Fibroblast of skin of left quadriceps (primary cell): ENCODE measurements at places on chromosomes 1 and 21.
A peak's percentile ranks its signal among the peaks of the same experiment; 100 is the strongest.

- DNase-seq: no peak
Observed at GRCh38 chr1:116950517-116951199, 40.9 kb downstream of the PTGFRN start.

GRCh38 chr1:86956221-86956620, 41.8 kb downstream of the HS2ST1 start:
- no peak for DNase-seq

DNA sequence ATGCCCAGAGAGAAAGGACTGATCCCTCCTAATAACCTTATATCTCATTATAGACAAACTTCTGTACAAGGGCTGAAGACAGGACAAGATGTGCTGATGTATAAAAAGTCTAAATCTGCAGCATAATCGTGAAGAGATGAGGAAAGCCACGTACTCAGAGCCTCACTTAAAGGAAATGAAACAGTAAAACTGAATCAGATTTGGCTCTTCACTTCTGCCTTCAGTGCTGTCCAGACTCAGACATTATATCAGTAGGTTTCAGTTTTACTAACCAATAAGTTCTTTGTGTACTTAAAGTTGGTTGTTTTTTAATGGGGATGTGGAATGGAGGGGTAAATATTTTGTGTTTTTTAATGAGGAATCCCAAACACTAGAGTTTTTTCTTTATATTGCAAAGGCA, 45.3 kb upstream of the RGS1 start:
- no peak for DNase-seq

DNA sequence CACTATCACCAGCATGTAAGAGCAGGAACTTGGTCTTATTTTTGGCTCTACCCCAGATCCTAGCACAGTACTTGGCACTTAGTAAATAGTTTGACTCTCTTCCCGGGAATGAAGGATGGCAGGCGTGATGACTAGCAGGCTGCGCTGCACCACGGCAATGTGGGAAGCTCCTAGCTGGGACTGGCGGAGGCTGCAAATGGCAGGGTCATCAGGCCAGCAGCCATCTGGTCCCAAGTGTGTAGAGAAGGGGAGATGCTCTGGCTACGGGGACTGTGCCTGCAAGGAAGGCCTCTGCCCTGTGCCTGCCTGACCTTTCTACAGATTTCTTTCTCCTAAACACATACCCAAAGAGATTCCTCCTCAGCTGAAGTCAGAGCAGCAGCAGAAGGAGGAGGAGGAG, 95.0 kb downstream of the KCND3 start:
- DNase-seq: no peak

DNA sequence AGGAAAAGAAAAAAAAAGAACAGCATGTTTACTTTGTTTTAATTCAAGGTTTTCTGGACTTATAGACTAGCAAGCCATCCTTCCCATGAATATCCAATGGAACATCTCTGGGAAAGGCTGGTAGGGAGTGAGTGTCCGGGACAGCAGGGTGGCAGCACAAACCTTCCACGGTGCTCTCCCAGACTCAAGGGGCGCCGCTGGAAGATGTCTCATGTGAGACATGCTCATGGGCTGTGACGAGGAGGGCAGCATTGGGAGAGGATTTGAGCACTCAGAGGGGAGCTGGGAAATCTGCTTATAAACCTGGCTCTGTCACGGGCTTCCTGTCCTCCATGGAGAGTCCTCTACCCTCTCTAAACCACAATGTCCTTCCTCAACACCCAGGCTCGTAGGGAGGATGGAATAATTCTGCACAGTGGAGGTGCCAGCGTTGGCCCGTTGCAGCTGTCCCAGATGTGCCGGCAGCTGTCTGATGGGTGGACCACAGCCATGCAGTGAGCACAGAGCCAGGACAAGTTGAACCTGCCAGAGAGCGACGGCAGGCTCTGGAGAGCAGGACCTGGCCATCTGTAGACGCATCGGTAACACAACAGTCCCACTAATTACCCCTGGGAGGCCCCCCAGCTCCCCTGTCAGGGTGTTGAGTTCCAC, 100.1 kb upstream of the IGSF21 start:
- no peak for DNase-seq

- peak; percentile 15 for DNase-seq
Observed at GRCh38 chr1:33641104-33641830, 168.8 kb downstream of the ZSCAN20 start.

DNA sequence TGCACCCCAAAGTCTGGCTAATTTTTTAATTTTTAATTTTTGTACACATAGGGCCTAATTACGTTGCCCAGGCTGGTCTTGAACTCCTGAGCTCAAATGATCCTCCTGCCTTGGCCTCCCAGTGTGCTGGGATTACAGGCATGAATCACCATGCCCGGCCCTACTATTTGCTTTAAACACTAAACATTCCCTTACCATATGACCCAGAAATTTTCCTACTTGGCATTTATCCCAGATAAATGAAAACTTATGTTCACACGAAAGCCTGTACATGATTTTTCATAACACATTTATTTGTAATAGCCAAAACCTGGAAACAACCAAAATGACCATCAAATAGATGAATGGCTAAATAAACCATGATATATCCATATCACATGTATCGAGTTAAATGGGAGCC, 35.8 kb downstream of the NDUFS5 start:
- peak; percentile 32 for DNase-seq

- no peak for DNase-seq
Observed at GRCh38 chr1:7869136-7869920, 16.5 kb upstream of the UTS2 start.

- no peak for DNase-seq
Observed at GRCh38 chr21:38220270-38220737, 36.5 kb upstream of the KCNJ15 start.

GRCh38 chr21:38787461-38788274, 18.1 kb upstream of the ETS2 start:
- no peak for DNase-seq

DNA sequence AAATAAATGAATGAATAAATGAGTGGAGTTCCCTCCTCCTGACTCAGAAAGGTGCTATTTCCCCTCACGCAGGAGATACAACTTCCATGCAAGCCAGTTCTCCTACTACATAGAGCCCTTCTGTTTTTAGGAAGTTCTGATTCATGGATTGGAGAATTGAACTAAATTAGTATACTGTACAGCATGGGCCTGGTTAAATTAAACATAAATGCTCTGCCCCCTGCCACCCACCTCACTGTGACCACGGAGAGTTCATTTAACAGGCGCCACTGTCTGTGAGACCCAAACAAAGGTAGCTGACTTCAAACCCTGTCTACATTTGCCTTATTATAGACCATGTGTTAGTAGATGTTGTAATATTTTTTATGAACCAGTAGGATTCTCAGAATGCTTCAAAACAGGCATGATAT, 9.1 kb upstream of the IRF2BP2 start:
- DNase-seq: no peak

DNA sequence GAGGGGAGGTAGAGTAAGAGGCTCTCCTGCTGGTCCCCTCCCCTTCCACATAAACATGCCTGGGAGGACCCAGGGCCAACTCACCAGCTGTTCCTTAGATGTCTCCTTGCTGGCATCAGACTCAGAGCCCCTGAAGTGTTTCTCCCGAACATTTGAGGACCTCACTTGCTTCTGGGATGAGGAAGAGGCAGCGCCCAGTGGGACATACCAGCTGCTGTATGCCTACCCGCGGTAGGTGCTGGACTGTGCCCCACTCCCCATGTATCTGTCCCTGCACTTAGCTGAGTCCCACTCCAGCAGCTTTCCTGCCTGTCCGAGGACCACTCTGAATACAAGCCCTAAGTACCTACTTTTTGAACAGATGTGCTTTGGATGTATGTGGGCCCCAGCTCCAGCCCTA, 383 bp downstream of the MPL start:
- DNase-seq: no peak

DNA sequence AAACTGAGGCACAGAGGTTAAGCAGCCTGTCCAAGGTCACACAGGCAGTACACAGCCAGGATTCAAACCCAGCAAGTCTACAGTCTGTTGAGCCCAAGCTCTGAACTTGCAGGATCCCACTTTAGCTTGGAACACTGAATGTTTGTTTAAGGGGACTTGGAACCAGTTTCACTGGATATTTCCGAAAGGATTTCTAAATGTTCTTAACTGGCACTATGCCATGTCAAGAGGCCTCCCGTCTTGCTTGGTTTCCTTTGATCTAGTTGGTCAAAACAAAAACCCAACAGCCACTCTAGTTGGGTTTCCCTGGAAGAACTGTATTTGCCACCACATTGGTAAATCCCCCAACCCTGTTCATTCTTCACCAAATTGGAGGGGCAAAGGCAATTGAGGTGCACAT, 317.6 kb upstream of the KAZN start:
- no peak for DNase-seq

GRCh38 chr1:27348861-27349783, 7.3 kb downstream of the SYTL1 start:
- DNase-seq: no peak

GRCh38 chr21:31931644-31932469, 59.0 kb downstream of the HUNK start:
- no peak for DNase-seq

GRCh38 chr21:30437010-30437565, 3.0 kb upstream of the KRTAP15-1 start:
- DNase-seq: no peak

DNA sequence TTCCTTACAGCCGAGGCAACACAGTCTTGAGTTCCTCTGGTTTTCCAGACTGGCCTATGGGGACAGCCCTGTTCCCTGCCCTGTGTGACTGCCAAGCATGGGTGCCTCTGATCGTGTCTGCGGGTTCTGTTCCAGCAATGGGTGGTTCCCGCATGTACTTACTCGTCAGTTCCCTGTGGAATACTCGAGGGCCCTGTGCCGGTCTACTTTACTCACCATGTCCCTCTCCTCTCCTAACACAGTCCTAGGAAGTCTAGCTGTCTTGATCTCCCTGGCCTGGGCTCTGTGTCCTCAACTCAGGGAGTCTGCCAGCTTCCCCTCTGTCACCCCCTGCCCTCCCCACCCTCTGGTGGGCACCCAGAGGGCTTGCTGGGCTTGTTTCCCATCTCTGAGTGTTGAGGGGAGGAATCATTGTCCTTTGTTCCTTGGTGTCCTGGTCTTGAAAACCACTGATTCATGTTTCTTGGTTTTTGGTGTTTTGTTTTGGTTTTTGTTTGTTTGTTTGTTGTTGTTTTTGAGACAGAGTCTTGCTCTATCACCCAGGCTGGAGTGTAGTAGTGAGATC, 36.0 kb downstream of the TRAPPC10 start:
- DNase-seq: no peak

DNA sequence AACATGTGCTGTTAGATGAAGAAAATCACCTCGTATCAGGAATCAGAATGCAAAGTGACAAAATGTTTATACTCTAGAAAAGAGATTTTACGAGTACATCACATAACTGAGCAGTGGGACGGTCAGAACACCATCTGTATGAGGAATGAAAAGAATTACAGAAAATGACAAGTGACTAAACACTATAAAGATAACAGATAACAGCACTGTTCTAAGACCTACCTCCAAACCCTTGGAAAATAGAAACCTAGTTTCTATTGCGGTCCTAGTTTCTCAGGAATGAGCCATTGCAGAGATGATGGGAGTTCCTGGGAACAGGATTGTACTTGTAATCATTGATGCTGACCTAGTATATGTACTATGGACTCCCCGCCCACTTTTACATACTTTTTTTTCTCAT, 839.4 kb upstream of the ADAMTS5 start:
- DNase-seq: no peak

DNA sequence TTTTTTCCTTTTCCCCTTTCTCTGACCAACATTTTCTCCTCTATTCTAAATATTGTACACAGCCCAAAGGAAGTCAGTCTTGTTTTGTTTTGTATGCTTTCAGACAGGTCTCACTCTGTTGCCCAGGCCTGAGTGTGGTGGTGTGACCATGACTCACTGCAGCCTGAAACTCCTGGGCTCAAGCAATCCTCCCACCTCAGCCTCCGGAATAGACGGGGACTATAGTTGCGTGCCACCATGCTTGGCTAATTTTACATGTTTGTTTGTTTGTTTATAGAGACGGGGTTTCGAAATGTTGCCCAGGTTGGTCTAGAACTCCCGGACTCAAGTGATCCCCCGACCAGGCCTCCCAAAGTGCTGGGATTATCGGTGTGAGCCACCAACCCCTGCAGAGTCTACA, 72.8 kb downstream of the NRIP1 start:
- DNase-seq: no peak

GRCh38 chr1:174902531-174903099, 97.1 kb upstream of the CACYBP start:
- DNase-seq: no peak

DNA sequence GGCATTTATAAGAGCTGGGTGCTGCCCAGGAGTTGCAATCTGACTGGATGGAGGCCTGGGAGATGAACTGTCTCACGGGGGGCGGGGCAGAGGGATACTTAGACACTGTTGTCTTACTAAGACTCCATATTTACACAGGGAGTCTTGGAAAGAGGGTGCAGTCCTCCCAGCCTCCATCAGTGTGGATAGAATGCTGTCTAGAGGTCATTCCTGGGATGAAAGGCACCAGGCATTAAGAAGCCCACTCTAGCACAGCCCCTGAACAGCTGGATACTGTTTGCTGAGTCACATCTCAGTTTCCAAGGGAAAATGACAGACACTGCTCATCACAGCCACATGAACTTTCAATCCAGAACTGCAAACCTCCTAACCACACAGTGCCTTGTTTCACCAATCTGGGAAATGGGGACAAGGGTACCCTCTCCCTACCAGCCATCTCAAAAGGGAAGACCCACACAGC, 43.3 kb downstream of the SSBP3 start:
- DNase-seq: no peak

DNA sequence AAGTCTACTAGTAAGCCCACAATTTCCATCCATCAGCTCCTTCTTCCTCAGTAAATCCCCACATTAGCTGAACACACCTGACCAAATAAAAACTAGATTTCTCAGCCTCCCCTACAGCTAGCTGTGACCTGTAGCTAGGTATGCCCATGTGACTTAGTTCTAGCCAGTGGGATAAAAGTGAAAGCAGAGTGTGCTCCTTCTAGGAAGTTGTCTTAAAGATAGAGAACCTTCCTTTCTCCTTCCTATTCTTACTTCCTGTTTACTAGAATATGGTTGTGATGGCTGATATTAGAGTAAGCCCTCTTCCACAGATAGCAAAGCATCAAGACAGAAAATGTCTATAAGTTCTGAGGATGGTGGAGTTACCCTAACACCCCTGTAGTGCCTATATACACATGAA, 67.0 kb downstream of the PIK3R3 start:
- no peak for DNase-seq

- peak; percentile 28 for DNase-seq
Observed at GRCh38 chr1:72186733-72187307, 95.5 kb downstream of the NEGR1 start.

GRCh38 chr1:63545780-63546179, 22.5 kb downstream of the EFCAB7 start:
- DNase-seq: no peak
